ENCODE measurements at places on chromosomes 2 and 18.

DNA sequence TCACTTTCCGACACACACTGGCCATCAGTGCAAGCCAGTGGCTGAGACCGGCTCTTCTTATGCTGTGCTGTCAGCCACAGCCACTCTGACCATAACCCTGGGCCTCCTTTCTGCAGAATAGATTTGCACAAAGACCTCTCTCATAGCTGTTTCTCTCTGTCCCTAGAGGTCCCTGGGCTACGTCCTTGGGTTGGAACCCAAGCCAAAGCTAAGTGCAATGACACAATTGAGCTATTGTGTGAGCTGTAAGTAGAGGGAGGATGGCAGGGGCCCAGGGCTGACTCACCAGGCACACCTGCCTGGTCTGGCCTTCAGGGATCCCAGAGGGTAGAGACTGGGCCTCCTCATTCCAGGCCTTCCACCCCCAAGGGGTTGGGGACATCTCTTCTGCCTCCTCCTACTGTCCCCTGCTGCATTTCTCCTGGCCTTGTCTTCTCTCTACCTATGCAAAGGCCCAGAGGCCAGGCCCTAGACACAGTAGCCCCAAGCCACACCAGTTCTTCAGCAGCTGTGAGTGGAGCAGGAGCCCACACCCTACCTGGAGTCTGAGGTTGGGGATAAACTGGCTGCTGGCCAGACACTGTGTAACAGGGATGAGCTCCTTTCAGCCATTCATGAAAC is 174.6 kb downstream of the NCK2 start:
- no peak for DNase-seq

GRCh38 chr2:161844822-161845221 is 220.6 kb downstream of the SLC4A10 start:
- no peak for DNase-seq

DNA sequence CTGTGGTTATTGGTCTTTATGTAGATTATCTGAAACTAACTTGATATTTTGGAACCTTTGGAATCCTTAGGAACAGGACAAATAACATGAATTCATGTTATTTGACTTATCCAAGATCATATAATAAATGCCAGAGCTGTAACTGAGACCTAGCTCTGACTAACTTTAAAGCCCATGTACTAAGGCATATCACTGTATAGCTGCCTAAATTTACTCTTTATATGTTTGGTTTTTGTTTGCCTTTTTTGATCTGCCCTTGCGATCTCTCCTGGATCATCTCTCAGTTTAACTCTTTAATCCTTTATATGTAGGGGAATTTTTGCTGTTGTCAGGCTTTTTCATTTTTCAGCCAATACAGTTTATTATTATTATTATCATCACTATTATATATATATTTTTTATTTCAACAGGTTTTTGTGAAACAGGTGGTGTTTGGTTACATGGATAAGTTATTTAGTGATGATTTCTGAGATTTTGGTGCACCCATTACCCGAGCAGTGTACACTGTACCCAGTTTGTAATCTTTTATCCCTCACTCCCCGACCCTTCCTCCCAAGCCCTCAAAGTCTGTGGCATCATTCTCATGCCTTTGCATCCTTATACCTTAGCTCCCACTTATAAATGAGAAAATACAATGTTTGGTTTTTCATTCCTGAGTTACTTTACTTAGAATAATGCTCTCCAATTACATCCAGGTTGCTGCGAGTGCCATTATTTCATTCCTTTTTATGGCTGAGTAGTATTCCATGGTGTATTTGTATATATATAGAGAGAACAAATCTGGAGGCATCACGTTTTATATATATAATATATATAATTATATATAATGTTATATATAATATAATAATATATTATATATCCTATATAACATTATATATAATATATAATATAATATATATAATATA is 48.9 kb downstream of the APLF start:
- DNase-seq = no peak

GRCh38 chr2:143261986-143262385 is 132.8 kb downstream of the ARHGAP15 start:
- DNase-seq = no peak

DNA sequence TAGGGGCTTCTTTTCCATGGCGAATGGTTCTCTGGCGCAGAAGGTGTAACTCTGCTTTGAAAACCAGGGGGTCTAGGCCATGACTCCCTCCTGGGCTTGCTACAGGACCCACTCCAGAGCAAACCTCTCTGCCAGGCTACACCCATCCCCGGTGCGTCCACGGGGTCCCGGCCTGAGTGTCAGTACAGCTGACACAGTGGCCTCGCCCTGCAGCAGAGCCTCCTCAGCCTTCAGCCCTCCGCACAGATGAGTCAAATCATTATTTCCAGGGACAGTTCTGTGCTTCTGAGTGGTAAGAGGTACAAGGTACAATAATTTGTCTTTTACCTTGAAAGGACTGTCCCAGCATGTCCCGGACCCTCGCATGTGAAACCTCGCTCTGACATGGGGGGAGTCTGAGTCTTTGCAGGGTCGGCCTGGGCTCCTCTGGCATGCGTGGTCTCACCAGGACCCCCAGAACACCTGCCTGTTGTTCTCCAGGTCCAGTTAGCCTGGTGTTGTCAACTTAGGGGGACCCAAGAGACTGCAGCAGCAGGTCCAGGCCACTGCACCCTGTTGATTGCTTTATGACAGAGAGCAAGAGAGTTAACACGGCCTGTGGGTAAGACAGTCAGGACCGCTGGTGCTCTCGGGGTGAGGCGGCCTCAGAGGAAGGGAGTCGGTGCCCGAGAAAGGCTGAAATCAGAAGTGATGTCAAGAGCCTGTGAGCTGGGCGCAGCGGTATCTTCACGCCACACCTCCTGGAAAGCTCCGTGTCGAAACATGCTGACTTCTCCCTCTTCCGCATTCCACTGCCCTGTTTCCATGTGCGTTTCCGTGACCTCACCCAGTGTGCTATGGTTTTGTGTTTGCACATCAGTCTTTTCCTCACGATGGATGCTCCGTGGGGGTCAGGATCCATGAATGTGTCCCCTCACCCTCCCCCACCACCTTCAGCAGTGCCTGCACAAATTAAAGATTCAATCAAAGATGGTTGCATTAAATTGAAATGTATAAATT is 340.1 kb downstream of the EIPR1 start:
- DNase-seq = no peak

DNA sequence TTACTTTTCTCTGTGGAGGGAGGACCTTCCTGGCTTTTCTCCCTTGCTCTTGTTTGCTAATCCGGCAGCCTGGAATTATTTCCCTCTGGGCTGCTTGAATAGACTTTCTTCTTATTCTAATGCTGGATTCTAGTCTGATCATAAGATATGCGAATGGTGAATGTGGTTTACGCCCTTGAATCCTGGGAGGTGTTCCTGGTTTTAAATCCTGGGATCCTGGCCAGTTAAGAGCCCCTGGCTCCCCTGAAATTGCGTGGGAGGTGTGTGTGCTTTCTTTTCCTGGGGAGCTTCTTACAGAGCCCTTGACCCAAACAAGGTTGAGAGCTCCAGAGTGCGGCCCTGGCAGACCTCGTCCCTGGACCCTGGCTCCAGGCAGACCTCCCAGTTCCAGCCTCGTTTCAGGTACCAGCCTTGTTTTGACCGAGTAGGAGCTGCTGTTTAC is 2.8 kb downstream of the SH3BP4 start:
- DNase-seq = no peak

DNA sequence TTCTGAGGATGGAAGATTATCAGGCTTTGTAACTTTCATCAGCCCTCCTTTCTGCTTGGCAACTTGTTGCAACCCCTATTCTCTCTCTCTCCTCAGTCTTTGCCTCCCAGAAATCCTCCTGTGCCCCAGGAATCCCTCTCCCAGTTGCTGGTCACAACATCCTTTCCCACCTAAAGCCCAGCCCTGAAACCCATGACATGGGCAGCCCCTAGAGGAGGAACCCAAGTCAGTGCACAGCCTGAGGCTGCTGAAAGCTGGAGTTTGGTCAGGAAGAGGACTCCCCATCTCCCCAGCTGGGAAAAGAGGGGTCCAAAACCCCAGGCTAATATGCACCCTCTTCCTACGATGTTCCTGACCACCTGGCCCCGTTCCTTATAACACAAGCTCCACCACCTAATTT is 29.5 kb downstream of the PKDCC start:
- DNase-seq = no peak

DNA sequence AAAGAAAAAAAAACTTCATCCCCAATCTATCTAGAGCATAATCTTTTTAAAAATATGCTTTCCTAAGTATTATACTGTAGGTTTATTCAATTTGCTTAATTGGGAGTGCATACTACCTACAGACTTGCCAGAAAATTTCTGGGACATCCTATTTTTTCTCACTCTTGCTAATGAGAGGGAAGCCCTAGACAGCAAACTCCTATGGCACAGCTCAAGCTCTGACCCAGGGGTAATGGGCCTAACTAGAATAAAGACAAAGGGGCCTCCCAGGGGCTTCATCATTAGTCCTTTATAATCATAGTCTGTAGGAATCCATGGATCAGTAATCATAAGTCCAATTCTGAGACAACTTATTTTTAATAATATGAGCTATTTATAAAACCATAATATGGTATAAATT is 142.6 kb upstream of the ITGA4 start:
- no peak for DNase-seq

- DNase-seq = no peak
Measured at GRCh38 chr2:194054313-194054712, 1602.7 kb upstream of the SLC39A10 start.

DNA sequence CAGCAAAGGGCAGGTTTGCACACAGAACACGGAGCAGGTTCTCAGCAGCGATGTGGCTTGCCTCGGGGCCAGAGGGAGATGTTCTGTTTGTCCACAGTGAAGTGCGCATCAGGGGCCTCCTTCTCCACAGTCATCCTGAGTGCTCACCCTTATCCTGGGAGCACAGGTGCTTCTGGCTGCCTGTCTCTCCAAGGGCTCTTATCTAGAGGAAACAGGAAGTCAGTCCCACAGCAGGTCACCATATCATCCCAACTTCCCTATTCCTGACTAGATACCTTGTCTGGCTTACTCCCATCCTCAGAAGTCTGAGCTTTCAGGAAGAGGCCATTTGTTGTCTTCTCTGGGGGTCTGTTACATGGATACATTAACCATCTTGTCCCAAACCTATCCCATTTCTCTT is at the start of gene CD207:
CD207 (minus strand) TSS at position 174 of the 400 bp plus-strand sequence; CDS start at position 134, 40 bp downstream.
- DNase-seq = no peak

- no peak for DNase-seq
Measured at GRCh38 chr2:128580988-128581848, 262.6 kb upstream of the HS6ST1 start.

- DNase-seq = no peak
Measured at GRCh38 chr18:45467293-45467692, 148.0 kb upstream of the SLC14A2 start.

GRCh38 chr2:164664070-164664469 is 42.8 kb upstream of the GRB14 start:
- DNase-seq = no peak

- no peak for DNase-seq
Measured at GRCh38 chr2:54419388-54419787, 36.7 kb upstream of the SPTBN1 start.

DNA sequence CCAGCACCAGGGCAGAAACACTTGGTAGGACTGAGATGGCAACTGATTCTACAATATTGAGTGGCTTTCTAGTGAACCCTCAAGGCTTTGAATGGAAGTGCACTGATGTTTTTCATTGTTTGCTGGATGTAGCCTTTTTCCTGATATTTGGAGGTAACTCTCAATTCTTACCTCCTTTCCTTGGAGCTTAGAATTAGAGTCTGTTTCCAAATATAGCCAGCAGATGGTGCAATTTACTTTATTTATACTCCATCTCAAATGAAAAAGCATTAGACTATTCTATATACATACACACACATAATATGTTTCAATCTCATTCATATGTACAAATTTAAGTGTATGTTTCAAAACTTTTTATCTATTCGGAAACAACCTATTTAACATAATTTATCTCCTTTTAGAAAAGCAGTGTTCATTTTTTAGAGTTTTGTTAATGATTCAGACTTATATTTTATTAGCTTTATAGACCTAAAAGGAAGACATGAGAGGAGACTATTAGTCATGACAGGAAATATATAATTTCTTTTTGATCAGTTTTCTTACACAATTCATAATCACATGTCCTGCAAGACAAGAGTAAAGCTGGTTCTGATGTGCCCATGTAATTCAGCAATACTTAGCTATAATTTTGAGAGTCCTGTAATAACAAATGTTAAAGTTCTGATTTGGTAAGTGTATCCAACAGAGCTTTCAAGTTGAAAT is 124.8 kb downstream of the NUP35 start:
- DNase-seq = no peak

DNA sequence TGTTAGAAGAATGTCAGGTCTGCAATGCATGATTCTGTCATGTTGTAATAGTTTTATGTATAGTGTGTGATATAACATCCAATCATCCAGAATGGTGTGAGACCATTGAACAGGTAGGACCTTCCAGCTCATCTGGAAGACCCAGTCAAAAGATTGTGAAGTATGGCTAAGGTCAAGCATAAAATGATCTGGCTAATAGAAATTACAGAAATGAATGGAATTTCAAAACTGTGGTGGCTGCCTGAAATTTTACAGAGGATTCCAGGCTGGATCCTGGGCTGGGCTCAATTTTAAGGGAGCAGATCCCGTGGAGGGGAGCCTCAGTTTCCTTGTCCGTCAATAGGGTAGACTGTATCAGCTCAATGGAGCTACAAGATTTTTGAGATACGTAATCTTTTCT is 39.1 kb downstream of the ACKR3 start:
- no peak for DNase-seq

DNA sequence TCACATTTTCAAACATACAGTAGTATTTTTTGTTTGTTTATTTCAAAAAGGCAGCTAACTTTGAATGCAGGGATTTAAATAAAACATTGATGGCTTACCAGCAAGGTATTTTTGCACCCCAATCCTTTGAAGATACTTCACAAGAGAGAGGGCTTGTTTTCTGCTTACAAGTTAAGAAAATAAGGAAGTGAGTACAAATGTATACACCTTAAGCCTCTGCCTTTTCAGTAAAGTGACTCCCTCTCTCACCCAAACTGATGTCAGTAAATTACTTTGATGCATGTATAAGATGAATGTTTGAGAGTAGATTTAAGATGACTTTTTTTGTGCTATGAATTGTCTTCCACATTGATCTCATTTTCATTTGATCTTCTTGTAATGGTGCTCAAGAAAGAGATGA is 820.0 kb downstream of the CPS1 start:
- DNase-seq = no peak

- DNase-seq = no peak
Measured at GRCh38 chr2:98884658-98885057, 51.4 kb downstream of the CRACDL start.

DNA sequence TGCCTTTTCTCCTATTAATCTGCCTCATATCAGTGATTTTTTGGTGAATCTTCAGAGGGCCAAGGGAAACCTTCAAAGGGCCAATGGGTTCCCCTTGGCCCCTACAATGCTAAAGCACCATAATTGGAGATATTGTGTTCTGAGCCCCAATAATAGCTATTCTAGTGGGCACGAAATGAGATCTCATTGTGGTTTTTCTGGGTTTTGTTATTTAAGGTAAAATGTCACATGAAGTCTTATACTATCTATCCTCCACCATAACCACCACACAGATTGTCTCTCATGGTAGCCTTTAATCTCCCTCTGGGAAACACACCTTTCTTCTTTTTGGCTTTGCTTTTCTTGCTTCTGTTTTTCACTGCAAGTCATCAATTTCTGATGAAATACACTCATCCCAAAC is 152.8 kb downstream of the B3GNT2 start:
- no peak for DNase-seq

GRCh38 chr2:236979664-236980063 is 106.0 kb upstream of the COPS8 start:
- no peak for DNase-seq

Measured in stimulated activated CD8-positive, alpha-beta memory T cell treated with anti-CD3 and anti-CD28 coated beads, Interleukin-4, amount 100 ng/mL, for 1 hour (primary cell).